ENCODE measurements at places on chromosomes 4 and X.
A peak's percentile ranks its signal among the peaks of the same experiment; 100 is the strongest.

DNA sequence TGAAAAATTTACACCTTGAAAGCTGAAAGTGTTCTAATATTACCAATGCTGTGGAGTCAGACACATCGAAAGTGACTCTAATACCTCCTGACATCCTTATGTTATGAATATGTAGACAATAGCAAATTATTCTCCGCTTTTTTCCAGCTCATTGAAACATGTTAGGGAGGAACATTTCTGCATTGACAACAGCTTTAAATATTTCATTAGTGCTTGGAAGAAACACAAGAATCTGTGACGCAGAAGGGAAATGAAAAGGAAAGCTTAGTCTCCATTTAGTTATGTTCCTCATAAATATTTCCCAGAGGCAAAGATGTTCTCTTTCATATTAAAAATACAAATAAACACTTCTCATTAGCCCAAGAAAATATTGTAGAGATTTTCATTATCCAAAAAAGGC is 55.8 kb upstream of the CD99 start:
- DNase-seq, result no peak

GRCh38 chr4:137226900-137227299 is 305.4 kb downstream of the PCDH18 start:
- no peak for DNase-seq

DNA sequence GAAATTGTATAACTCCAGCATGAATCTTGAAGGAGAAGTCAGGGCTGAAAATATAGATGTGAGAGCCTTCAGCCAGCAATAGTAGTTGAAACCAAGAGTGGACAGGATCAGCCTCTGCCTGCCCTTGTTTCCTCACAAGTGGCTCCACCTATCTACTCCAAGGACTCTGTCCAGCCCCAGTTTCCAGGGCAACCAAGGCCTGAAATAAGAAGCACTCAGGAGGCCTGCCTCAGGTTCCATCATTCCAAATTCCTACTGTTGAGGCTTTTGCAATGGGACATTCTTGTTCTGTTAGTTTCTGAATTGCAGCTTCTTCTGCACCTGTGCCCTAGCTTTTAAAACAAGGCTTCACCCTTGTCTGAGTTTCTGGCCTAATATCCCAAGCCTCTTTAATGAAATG is 41.6 kb downstream of the TRPC5OS start:
- DNase-seq, result no peak

DNA sequence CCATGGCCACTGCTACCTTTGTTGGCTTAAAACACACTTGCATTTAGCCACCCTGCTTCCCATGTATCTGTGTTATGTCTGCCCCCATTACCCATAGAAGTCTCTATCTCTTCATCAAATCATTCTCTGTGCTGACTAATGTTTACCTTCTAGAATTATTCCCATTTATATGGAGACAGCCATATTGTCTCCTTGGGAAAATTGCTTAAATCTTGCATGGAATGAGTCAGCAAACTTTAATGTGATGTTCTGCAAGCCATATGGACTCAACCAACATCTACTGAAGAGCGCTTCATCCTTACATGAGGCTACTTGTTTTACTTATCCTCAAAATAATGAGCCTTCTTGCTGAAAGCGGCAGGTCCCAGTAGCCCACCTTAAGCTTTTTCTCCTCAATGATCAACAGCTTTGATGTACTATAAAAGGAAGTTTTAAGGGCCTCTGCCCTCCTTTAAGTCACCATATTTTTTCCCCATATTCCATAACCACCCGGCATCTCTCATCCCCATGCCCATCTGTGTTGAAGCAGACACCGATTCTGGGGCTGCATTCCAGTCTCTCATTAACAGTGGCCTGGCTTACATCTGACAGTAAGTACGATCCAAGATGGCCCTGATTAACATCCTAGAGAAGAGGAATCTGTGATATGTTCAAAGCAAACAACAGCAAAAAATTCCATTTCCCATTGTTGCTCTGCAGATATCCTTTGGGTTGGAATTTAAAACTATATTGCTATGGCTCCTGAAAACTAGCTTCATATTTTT is 130.4 kb downstream of the ARHGAP6 start:
- no peak for DNase-seq

GRCh38 chr4:177308125-177308524 is 1.5 kb upstream of the NEIL3 start:
- DNase-seq, result peak; percentile 12
